NCI-H1105 treated with DMSO at 0.1 percent for 48 hours (cell line): ENCODE measurements at places on chromosomes 7 and 10.

DNA sequence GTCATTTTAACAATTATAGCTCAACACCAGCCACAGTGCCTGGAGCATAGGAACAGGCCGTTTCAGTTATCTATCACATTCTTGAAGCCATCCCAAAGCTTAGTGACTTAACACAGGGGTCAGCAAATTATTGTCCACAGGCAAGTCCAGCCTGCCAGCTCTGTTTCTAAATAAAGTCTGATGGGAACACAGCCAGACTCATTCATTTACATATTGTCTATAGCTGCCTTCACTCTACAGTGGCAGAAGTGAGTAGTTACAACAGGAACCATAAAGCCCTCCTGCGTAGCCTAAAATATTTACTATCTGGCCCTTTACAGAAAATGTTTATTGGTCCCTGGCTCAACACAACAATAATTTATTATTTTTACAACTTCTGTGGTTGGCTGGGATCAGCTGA is 407.5 kb upstream of the AUTS2 start:
- DNase-seq = no peak

DNA sequence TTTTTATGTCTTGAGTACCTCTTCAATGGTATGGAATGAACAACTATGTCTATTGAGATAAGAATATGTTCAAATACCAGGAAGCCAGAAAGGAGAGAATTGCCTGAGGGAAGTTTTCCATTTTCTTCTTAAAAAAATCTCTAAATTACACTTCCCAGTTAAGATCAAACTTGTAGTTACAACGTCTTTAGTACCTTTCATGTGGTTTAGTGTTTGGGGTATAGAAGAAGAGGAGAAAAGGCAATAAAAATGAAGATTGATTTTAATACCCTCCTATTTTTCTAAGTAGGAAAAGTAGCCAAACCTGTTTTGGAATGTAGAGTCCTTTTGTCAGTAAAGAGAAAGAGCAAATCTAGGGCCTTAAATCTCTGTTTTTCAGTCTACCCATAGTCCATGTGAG is 470.0 kb upstream of the SEMA3A start:
- no peak for DNase-seq

DNA sequence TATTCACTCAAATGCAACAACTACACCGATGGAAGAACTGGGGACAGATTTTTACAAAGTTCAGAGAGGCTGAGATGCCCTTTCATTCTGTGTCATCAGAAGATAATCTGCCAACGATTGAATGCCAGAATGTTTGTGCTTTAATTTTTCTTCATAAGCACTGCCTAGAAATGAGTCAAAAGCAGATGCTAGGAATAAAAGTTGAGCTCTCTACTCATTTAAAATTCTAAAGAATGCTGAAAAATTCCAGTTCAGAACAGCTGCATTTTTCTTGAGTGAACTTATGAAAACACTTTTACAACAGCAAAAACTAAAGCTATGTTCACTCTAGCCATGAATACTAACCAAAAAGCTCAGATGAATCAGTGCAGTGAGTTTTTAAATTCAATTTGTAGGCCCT is 22.3 kb upstream of the FAM133B start:
- DNase-seq = no peak

GRCh38 chr10:97217299-97217698 is 31.5 kb upstream of the SLIT1 start:
- no peak for DNase-seq

DNA sequence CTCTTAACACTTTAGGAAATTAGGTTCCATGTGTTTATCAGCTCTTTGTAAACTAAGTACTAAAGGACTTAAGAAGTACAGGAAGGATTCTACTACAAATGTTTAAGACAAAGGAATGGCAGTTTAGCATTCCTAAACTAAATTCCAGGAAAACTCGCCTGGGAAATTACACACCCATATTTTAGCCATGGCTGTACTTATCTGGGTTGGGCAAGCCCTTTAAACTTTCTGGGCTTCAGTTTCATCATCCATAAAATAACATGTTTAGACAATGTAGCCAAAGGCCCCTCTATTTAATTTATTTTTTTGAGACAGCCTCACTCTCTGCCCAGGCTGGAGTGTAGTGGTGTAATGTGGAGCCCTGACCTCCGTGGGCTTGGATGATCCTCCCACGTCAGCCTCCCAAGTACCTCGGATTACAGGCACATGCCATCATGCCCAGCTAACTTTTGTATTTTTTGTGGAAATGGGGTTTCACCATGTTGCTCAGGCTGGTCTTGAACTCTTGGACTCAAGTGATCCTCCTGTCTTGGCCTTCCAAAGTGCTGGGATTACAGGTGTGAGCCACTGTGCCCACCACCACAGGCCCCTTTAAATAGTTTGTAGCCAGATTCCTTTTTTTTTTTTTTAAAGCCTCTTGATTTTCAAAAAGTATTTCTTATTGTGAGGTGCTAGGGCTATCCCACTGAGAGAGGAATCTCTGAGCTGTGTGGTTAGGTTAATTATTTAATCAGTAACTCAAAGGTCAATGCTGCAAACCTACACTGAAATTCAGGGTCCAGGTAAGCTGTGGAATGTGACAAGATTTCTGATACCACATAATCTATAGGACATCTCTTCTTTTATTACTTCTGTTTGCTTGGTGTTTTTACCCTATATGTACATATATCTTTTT is 32.1 kb downstream of the TMEM60 start:
- no peak for DNase-seq

DNA sequence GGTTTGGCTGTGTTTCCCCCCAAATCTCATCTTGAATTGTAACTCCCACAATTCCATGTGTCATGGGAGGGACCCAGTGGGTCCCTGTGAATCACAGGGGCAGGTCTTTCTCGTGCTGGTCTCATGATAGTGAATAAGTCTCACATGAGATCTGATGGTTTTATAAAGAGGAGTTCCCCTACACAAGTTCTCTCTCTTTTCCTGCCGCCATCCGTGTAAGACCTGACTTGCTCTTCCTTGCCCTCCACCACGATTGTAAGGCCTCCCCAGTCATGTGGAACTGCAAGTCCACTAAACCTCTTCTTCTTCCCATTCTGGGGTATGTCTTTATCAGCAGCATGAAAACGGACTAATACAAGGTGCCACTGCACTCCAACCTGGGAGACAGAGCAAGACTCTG is 329.2 kb downstream of the TNS3 start:
- no peak for DNase-seq

GRCh38 chr10:124068929-124069328 is 24.5 kb downstream of the CHST15 start:
- no peak for DNase-seq

- DNase-seq = no peak
Measured at GRCh38 chr7:133633055-133633454, 380.2 kb downstream of the EXOC4 start.

- DNase-seq = no peak
Measured at GRCh38 chr7:26485367-26485934, 193.8 kb downstream of the SNX10 start.

DNA sequence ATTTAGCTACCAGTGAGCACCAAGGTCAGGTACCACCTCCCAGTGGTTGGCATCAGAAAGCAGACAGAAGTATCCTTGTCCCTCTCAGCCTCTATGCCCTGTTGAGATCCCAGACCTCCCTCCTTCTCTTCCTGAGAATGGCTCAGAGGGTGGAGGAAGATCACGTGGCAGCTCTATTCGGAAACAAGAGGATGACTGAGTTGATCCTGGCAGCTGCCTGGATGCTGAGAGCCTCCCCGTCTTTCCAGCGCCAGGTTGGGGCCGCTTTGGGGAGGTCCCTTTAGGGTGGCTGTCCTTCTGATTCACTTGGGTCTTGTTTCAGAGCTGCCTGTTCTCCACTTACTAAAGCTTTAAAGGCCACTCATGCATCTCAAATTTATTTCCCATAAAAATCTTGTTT is 36.9 kb upstream of the NPFFR1 start:
- no peak for DNase-seq

DNA sequence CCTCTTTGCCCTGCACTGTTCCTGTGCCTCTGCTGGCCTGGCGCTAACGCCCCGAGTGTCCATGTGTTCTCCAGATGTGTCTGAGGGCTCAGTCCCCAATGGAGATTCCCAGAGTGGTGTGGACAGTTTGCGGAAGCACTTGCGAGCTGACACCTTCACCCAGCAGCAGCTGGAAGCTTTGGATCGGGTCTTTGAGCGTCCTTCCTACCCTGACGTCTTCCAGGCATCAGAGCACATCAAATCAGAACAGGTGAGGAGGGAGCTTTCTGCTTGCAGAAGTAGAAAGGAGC is 60.9 kb downstream of the PAX2 start:
- DNase-seq = no peak

- no peak for DNase-seq
Measured at GRCh38 chr10:3906511-3907111, 121.6 kb upstream of the KLF6 start.

GRCh38 chr7:93819699-93820098 is 70.9 kb downstream of the TFPI2 start:
- no peak for DNase-seq

GRCh38 chr10:128160297-128160711 is 34.1 kb upstream of the MKI67 start:
- DNase-seq = no peak

DNA sequence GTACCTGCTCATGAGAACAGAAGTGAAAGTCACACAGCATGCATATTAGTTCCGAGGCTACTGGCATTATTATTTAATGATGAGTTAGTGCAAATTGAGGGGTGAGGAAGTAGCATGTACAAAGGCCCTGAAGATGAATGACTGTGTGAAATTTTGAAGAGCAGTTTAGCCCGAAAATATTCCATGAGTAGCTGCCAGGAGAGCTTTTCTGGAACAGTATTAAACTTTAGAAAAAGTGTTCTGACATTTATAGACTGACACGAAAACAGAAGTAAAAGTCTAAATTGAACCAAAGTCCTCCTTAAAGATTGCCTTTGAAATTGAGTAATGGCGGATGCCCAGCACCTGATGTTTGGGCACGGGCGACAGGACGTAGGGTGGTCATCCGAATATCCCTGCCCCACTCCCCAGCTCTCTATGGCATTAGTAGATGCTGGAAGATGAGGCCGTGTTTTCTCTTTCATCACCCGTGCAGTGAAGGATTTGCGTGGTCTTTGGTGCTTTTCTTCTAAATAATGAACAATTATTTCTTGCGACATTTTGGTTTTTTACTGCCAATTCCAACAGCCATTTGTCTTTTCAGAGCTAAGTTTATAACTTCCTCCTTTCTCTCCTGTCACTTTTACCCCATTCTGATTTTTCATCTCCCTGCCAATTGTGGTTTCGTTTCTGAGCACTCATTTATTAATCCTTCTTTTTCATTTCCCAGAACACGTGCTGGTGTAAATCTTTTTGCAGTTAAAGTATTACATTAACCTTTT is 192.6 kb downstream of the MGMT start:
- no peak for DNase-seq

DNA sequence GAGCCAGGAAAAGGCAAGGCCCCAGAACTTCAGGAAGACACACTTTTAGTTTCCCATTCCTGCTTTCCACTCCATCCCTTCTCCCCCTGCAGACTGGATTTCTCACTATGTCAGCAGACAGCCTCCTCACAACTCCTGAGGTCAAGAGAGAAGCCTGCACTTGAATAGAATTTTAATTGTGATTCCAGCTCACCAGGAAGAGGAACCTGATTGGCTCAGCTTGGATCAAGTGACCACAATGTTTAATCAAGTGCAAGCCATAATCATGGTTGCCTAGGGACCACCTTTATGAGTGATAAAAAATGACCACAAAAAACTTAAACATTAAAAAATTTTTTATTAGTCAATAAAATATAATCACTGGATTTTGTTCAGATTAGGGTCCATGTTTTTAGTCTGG is 244.7 kb upstream of the RHOBTB1 start:
- no peak for DNase-seq

GRCh38 chr10:60769406-60769805 is 8.9 kb upstream of the CDK1 start:
- no peak for DNase-seq

DNA sequence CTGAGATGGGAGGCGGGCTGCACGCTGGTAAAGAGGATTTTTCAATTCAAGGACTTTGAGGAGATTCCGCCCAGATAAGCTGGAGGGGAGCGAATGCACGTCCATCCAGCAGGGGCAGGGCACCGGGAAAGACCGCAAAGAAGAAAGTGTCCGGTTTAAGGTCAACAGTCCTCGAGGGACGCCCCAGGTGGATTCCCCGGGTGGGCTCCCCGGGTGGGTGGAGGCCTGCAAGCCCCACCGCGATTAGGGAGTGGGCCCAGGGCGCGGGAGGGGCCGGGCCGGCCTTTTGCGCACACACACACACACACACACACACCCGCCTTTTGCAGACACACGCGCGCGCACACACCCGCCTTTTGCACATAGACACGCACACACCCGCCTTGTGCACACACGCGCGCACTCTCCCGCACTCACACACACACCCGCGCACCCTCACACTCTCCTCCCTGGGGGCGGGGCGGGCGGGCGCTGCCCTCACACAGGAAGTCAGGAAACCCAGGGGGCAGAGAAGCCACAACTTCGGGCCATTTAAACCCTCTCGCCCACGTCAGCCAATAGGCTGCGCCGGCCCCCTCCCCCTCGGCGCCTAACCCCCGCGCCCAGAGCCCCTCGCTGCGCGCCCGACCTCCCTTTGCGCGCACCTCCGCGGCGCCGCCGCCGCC is 615 bp downstream of the ARHGAP12 start:
- peak; percentile 45 for DNase-seq

DNA sequence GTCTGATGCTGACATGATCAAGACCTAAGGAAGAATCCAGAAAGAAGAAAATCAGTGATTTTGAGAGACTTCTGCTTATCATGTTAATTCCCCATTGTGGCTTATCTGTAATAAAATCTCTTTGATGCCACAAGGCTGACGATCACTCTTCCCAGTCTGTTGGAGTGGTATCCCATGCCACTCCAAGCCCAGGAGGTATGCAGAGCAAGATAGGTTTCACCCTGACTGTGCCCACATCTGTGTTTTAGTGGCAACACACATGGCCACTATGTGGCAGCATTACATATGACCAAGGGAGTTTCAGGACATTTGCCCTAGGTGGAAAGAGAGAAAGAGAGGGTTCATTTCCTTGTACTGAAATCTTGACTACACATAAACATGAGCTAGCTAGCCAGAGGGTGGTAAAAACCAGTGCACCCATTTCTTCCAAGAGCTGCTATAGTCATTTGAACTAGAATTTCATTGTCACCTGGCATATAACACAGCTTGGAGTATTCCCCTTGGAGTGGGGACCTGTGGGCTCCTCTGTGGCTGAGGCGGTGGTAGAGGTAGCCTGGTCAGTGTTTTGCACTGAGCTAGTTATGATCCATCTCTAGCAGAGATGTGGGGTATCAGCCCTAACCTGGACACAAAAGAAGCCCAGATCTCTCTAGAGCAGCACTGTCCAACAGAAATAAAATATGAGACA is 20.8 kb downstream of the LAMB4 start:
- DNase-seq = peak; percentile 46

DNA sequence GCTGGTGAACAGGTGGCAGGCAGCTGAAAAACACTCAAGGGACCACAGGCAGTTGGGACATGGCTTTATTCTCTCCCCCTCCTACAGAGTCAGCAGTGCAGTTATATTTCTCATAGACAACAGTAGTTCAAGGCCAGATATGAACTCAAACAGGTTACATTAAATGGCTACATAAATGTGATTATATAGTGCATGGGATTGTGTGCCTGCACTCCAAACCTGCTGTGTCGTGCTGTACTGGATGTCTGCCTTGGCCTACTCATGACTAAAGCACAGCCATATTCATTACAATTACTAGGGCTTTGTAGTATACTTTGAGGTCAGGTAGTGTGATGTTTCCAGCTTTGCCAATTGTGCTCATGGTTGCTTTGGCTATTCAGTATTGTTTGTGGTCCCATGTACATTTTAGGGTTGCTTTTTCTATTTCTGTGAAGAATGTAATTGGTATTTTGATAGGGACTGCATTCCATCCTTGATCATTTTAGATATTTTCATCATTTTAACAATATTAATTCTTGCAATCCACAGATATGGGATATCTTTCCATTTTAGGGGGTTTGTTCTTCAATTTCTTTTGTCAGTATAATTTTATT is 393.6 kb downstream of the CNTNAP2 start:
- no peak for DNase-seq
